ENCODE measurements at places on chromosomes 1 and 21.

GRCh38 chr1:8406011-8406410 lies 88.1 kb downstream of the SLC45A1 start:
- peaks cover 2% of the 10 kb centered on the region for H3K27me3 ChIP-seq
- DNase-seq, result no peak
- H3K36me3 ChIP-seq, result peaks cover 4% of the 10 kb centered on the region
- no peak overlapping the region for H3K4me3 ChIP-seq

GRCh38 chr1:19750101-19750881 lies 49.4 kb downstream of the TMCO4 start:
- no peak overlapping the region for H3K4me3 ChIP-seq
- H3K4me1 ChIP-seq, result no peaks in the 10 kb centered on the region
- no peaks in the 10 kb centered on the region for H3K36me3 ChIP-seq
- DNase-seq, result no peak
- H3K27me3 ChIP-seq, result no peaks in the 10 kb centered on the region
- H3K27ac ChIP-seq, result no peak overlapping the region

GRCh38 chr1:236882678-236883077 lies 87.6 kb downstream of the MTR start:
- no peaks in the 10 kb centered on the region for H3K4me1 ChIP-seq
- H3K4me3 ChIP-seq, result no peak overlapping the region
- H3K36me3 ChIP-seq, result peaks cover 14% of the 10 kb centered on the region
- no peak overlapping the region for H3K27ac ChIP-seq

GRCh38 chr1:15246960-15247614 lies at the start of gene FHAD1:
TSS of gene FHAD1 (plus strand) at chr1:15247223. CDS start at chr1:15251785, 4,562 bp downstream.
- peak within 1 kb of the TSS; percentile 68 for H3K27ac ChIP-seq
- peak within 1 kb of the TSS; percentile 82 for H3K4me3 ChIP-seq
- peaks cover 29% of the 10 kb centered on the region for H3K27me3 ChIP-seq
- no peaks in the 10 kb centered on the region for H3K36me3 ChIP-seq

DNA sequence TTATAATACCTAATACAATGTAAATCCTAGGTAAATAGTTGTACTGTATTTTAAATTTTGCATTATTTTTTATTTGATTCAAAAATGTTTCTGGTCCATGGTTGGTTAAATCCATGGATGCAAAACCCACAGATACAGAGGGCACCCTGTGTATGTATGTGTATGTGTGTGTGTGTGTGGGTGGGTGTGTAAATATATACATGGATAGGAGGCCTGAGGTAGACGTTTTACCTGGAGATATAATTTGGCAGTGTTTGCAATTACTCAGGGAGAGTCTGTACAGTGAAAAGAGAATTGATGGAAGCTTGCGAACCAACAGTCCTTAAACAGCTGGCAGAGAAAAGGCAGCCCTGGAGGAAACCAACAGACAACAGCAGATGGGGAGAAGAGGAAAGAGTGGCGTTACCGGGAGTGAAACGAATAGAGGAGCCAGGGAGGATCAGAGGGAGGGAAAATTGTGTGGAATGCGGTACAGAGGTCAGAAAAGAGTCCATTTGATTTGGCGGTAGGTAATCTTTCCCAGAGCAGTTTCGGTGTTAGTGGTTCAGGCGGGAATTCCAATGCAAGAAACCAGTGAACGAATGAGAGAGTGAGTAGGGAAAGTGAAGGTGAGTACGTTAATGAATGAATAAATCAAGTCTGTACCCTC lies 47.9 kb upstream of the NBL1 start:
- peak overlapping the region; percentile 99 for H3K4me3 ChIP-seq
- no peak for DNase-seq
- peaks cover 27% of the 10 kb centered on the region for H3K36me3 ChIP-seq
- no peaks in the 10 kb centered on the region for H3K27me3 ChIP-seq

DNA sequence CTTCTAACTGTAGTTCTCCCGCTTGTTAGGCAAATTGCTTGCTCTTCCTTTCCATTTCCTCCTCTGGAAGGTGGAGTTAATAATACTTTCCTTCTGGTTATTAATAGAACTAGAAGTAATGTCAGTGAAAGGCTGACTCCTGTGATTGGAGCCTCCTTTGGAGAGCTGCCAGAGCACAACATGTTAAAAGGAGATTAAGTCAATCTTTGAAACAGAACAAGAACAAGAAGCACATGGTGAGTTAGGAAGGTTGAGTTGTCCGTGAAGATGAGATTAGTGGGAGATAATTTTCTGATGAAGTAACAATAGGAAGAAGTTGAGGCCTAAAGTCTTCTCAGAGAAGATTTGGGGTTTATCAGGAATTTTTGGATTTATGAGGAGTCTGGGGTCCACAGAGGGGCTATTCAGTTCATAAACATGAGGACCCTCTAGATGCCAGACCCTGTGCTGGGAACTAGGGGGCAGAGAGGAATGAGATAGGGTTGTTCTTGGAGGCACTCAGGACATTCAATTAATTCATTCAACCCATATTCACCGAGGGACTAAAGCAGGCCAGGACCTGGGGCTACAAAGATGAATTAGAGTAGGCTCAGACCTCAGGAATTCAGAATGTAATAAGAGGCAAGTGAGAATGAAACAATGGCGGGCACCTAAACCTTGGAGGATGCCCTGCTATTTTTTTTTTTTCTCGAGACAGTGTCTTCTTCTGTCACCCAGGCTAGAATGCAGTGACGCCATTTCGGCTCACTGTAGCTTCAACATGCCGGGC lies 40.7 kb upstream of the DHCR24 start:
- no peak overlapping the region for H3K4me3 ChIP-seq
- H3K27me3 ChIP-seq, result peaks cover 17% of the 10 kb centered on the region
- no peak overlapping the region for H3K27ac ChIP-seq

Measured in natural killer cell treated with Interleukin-12 subunit alpha and Interleukin-12 subunit beta and Interleukin-15 and Interleukin-18, amount 100 ng/mL, for 72 hours (primary cell).